ENCODE measurements at places on chromosomes 7 and 10. TPM values are rescaled to one million over a fixed set of nuclear protein-coding genes. Genes with fewer than 3 reads are reported as not detected.

DNA sequence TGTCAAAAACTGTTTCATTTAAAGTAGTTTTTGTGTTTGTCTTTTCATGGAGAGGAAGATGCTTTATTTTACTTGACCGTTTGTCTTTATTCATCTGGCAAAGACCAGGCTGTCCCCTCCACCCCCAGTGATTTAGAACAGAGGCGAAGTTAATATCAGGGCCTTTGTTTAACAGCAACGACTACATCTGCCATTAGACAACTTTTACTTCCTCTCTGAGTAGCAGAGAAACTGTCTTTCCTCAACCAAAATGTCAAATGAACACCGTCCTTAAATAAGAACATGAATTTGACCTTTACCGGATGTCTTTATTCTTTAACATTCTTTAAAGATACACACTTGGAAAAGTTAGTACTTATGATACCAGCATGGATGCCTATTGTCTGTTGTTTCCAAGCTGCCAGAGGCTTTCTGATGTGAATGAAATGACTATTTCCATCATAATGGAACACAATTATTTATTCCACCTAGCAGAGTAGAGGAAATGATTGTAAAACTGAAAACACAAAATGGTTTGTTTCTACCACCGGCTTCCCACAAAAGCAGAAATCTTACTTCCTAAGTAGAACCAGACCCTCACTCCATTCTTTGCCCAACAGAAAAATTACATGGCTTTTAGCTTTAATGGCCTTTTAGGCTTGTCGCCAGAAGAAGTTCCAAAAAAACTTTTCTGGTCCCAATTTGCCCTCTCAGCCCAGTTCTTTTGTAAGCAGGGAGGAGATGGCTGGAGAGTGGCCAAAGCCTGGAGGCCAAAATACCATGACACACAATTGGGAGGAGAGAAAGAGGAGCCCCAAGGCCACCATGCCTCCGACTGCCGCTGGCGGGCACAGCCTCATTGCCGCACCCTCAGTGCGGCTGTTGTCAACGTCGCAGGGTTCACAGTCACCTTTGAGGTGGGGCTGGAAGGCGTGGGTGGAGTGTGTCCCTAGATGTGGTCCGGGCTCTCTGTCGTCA, 168.5 kb downstream of the TEX36 start:
- DNase-seq = no peak

DNA sequence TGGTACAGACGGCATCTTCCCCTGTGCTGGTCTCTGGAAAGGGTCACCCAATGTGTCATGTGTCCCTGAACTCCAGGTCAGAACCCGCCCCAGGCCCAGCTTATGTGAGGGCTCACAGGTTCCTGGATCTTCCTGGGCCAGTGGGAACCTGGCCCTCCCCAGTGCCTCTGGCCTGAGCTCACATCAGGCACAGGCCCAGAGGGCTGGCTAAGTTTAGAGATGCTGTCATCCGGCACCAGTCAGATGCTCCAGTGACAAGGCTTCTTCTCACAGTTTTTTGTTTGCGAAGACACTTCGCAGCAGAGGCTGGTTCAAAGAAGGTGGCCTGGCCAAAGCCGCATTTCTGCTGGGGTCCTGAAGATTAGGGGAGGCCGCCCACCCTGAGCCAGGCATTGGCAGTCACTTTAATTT, 11.8 kb downstream of the CAMK2B start:
- DNase-seq = no peak

GRCh38 chr7:126657599-126658358, 595.0 kb downstream of the GRM8 start:
- no peak for DNase-seq

DNA sequence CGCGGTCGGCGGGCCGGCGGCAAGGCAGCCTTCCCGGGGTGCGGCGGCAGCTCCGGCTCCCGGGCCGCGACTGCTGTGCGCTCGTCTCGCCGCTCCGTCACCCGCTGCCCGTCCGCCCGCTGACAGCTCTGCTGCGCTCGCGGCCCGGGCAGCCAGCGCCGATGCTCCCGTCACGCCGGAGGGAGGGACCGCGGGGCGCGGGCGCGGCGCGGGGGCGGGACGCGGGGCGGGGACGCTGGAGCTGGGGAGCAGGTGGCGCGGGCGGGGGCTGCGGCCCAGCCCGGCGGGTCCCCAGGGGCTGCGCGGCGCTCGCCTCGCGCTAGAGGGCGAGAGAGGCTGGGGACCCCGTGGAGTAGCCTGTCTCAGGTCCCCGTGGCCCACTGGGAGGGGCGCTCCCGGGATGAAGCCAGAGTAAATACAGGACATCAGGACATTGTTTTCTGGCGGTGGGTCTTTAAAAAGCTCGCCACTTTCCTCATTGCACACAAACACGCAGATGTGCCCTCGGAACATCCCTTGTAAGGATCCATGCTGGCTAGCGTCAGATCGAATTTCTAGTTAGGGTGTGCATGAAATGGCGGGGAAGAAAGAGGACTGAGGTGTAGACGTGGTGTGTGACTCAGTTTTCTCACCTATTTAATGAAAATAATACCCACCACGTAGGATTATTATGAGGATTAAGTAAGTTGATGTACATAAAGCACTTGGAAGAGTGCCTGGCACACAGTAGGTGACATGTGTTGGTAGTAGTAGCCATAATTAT, at the start of gene ELAPOR2:
Gene ELAPOR2, minus strand, starts transcription at position 130 of the 763 bp plus-strand sequence. CDS start 141 bp downstream, outside the sequence.
- DNase-seq = peak; percentile 27

- DNase-seq = no peak
These were observed 51.0 kb upstream of the SUN1 start for GRCh38 chr7:781186-781849.

DNA sequence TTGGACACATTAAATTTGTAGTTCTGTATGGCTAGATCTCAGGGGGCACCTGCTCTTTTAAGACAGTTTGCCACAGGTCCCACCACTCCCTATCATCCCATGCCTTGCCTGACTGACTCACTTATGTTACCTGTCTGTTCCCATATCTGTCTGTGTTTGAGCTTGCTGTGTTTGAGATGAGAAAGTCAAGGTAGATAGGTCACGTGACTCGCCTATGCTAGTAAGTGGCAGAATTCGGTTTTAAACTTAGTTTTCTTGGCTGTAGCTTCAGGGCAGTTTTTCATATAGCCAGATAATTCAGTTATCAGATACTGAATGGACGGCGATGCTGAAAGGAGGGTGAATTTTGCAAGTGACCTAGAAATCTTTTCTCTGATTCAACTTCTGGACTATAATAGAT, 348.4 kb downstream of the RPS24 start:
- DNase-seq = no peak

DNA sequence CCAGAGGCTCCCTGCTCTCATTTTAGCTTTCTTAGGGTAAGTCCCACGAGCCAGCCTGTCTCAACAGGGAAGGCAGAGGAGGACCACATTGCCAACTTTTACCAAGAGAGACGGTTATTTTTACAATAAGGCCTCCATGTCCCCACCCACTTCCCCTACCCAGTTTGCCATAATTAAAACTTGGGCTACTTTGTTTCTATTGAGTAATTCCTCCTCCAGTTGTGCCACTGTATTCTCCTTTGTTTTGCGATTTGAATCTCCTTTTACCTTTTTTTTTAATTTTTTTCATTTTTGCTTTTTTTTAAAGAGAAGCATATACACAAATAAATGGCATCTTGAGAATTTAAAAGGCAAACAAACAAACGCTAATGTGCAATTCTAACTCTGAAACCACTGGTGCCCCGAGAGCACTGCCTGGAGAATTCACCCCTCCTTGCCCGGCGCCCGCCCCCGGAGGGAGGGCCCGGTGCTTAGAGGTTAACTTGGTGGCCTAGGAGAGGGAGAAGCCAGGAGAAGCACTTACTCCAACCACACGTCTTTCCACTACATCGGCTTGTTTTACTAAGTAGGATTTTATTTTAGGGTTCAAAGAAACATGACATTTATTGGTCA, 282.3 kb downstream of the USP6NL start:
- no peak for DNase-seq

DNA sequence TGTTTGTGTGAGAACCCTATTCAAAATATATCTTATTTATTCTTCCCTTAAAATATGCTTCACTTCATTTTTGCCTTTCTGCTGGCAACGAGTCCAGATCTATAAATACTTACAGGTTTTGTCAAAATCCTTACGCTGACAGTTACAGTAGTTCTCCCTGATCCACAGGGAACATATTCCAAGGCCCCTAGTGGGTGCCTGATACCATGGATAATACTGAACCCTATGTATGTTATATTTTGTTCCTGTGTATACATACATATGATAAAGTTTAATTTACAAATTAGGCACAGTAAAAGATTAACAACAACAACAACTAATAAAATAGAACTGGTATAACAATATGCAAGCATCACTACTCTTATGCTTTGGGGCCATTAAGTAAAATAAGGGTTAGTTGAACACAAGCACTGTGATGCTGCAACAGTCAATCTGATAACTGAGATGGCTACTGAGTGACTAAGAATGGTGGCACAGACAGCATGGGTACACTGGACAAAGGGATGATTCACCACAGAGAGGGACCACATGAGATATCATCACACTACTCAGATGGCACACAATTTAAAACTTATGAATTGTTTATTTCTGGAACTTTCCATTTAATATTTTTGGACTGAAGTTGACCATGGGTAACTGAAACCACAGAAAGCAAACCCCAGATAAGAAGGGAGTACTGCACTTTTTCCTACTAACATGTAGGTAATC, 29.4 kb upstream of the PCGF5 start:
- no peak for DNase-seq

DNA sequence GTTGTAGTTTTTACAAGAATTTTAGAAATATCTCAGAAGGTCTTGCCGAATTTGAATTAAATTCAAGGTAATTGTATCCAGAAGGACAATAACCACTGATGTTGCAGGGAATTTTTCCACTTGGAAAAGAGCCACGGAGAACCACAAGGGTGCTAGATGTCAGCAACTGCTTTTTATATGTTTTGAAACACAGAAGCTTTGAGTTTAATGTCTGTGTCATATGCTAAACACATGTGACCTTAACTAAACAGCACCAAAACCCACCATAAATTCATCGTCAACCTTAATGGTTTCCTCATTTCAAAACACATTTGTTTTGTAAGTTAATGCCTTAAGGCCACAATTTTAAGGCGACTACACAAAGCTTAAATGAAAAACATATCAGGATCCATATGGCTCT, 106.9 kb downstream of the COL28A1 start:
- no peak for DNase-seq

- no peak for DNase-seq
These were observed 45.4 kb downstream of the VIM start for GRCh38 chr10:17273403-17273802.

DNA sequence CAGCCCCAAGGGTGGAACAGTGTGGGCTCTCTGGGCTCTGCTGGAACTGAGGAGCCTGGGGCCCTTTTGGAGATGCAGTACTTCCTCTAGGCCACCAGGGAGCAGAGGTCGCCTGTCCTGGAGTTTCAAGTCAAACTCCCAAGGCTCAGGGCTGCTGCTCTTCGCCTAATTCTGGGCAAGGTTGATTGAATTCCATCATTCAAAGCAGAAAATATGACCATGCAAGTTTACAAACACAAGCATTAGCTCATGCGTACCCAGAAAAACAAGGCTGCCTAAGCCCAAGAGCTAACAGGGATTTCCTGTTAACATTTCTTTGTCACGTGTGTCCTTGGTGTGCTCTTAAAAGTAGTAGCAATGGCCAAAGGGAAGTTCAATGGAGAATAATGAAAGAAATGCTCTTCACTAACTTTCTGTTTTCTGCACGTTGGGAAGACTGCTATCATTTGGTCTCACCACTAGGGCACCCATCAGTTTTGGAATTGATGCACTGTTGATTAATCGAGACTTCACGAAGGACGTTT, 20.1 kb downstream of the LDB3 start:
- DNase-seq = no peak

DNA sequence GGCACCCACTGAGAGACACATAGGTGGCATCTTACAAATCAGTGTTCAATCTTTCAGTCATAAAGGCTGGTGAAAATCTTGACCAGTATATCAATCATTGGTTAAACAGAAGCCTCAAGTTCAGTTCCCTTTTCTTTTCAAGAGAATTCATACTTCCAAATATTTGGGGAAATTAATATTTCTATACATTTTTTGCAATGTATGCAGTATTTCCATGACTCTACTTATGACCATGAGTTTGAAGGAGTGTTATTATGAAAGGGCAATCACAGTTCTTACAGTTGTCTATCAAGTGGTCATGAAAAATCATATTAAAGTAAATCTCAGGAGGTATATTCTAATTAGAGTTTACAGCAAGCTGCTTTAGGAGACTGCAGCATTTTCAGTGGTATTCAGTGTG, 724.0 kb downstream of the ANKRD7 start:
- no peak for DNase-seq

GRCh38 chr10:20743942-20744341, 153.2 kb downstream of the NEBL start:
- DNase-seq = no peak

DNA sequence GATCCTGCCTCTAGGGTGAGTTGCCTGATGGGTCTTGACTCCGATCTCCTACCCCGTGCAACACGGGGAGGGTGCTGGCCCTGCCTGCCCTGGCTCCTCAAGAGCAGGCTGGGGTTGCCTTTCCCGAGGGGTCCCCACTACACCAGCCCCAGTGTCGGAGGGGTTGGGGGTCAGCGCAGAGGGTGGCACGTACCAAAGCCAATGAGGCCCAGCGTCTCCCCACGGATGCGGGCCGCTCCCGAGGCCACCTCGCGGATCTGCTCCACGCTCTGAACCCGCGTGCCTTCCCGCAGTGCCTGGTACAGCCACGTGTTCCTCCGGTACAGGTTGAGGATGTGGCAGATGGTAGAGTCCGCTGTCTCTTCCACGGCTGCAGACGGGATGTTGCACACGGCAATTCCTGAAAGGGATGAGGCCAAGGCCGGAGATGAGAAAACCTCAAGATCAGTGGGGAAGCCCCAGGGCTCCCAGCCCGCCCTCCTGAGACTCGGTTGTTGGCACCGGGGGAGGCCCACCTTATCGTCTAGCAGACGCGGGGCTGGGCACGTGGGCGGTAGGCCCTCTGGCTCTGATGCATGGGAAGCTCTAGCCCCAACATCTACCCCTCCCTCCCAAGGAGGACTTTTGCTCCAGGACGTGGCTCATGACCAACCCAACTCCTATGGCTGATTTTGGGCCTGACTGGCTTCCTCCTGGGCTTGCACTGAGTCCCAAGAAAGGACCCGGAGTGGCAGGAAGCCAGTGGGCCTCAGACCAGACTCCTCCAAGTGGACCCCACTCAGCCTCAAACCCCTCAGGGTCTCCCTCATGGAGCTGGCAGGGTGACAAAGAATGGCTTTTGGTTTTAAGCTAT, 56.1 kb downstream of the ZRANB1 start:
- DNase-seq = no peak

The KIF11 gene
- 2.2 TPM for total RNA-seq

The CCDC7 gene
- 33.3 TPM for total RNA-seq

The ASIC3 gene
- 3.2 TPM for total RNA-seq

The PLA2G12B gene
- total RNA-seq = not detected

The FAM13C gene
- total RNA-seq = 2.2 TPM

The RET gene
- total RNA-seq = 1.1 TPM

The H2BK1 gene
- not detected for total RNA-seq

The NUTM2A gene
- total RNA-seq = 0.56 TPM

The GNG11 gene
- 54.1 TPM for total RNA-seq

The CPA1 gene
- total RNA-seq = 2.3 TPM
